ENCODE measurements at places on chromosomes 13 and 19.

GRCh38 chr13:26698392-26699196 is 62.0 kb downstream of the GPR12 start:
- DNase-seq: peak; percentile 65

- DNase-seq: no peak
These were observed 18.1 kb upstream of the NDUFS7 start for GRCh38 chr19:1365319-1366269.

GRCh38 chr13:76873445-76873844 is 12.8 kb downstream of the KCTD12 start:
- no peak for DNase-seq

DNA sequence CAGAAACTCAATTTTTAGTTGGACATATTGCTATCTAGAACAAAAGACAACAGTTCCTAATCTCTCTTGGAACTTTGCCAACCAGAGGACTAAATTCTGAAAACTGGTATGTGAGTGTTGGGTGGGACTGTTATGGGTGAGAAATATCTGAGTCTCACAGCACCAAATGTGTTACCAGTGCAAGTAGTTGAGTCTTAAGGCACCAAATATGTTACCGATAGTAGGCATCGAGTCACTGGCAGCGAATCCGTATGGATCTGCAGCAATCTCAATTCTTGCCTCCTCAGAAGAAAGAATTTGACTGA is 575.2 kb downstream of the DACH1 start:
- no peak for DNase-seq

GRCh38 chr19:15197275-15197941 is 3.4 kb downstream of the NOTCH3 start:
- no peak for DNase-seq

GRCh38 chr19:49488863-49489537 is 1.6 kb downstream of the RPL13A start:
- DNase-seq: no peak

- DNase-seq: no peak
These were observed 14.2 kb upstream of the LATS2 start for GRCh38 chr13:21075379-21076249.

DNA sequence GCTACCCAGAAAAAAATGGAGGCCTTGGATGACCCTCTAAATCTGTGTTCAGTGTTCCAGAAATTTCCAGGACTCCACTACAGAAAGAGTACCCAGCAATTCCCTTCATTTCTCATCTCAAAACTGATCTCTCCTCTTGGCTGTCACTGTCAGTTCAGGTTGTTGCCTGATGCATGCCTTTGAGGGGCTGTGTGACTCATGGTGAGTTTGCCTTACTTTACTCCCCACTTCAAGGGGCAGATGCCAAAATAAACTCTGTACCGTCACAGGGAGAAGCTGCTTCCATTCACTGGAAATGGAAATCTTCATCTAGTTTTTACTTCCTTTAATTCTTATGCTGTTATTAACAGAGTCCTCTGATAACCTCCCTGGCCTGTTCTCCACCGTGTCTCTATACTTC is 1075.0 kb downstream of the DIAPH3 start:
- DNase-seq: no peak

DNA sequence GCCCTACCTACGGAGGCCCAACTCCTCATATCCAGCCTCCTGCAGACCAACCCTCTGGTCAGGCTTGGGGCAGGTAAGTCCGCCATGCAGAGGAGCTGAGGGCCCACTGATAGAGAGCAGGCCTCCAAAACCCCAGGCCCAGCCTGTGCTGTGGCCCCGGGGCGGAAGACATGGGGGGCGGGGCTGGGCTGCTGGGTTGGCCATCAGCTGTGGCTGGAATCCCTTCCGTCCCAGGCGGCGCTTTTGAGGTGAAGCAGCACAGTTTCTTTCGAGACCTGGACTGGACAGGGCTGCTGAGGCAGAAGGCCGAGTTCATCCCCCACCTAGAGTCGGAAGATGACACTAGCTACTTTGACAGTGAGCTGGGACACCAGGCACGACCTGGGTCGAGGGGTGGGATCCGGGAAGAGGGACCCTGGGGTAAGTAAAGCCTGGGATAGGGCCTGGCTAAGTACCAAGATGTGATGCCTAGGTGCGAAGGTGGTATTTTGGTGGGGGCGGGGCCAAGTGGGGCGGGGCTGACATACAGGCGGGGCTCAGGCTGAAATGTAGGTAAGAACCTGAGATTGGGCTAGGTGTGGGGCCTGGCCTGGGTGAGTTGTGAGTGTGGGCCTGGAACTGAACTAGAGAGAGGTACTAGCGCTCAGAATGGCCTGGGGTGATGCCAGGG is 15.4 kb downstream of the DNASE2 start:
- no peak for DNase-seq

- DNase-seq: no peak
These were observed 11.4 kb upstream of the SCEL start for GRCh38 chr13:77523834-77524728.

DNA sequence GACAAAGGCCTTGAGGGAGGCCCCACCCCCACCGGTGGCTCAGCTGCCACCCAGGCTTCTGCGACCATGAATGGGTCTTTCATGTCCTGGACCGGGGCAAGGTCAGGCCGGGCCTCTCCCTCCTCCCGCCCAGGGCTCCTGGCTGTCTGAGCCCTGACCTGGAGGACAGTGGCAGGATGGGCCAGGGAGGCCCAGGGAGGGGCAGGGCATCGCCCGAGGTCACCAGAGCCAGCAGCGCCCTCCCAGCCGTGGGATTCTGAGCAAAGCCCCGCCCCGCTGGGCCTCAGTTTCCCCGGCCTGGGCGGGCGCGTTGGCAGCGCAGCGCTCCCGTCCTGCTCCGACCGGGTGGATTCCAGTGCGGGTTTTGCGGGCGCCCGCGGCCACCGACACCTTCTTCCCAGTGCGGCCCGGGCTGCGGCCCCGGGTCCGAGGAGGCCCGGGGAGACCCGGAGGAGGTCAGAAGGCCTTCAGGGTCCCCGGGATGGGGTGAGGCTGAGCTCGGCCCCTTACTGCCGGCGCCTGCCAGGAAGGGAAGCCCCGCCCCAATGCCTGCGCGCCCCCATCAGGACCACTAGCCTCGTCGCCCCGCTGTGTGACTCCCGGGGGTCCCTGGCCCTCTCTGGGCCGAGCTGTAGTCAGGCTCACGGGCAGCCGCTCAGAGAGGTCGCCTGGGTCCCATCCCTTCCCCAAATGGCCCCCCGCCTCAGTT is 24.6 kb upstream of the SEMA6B start:
- no peak for DNase-seq

DNA sequence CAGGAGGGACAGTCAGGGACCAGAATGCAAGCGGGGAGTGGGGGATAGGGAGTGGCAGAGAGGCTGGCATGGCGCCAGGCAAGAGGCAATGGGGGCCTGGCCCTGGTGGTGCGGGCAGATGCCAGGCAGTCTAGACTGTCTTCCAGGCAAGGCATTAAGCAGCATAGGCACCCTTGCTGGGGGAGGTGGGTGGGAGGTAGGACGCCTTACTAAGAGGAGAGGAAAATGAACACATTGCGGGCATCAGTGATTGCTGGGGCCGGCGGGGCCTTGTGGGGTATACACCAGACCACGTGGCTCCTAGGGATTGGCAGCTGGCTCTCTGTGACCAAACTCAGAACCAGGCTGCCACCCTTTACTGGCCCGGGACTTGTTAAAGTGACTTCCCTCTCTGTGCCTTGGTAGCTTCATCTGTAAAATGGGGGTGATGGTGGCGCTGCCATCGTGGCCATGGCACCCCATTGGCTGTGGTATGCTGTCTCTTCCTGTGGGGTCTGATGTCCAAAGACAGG is 46.0 kb downstream of the DNM2 start:
- no peak for DNase-seq

DNA sequence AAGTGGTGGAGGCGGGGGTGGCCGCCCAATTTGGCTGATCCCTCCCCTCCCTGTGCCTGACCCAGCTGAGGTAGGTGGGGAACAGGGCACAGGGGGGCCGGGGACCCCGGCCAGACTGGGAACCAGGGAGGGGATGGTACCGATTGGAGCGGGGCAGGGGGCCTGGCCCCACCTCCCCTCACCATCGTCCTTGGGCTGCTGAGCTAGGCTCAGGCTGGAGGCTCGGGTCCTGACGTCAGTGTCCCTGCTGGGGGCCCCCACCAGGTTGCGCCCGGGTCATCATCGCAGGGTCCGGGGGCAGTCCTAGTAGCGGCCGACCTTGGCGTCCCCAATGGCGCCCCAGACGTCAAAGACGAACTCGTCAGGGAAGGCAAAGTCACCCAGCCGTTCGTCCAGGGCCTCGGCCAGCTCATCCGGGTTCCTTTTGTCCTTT is 3.0 kb upstream of the PTGER1 start:
- no peak for DNase-seq
